Astrocyte (in vitro differentiated cells and primary cell): ENCODE measurements at places on chromosomes 7 and 10.

DNA sequence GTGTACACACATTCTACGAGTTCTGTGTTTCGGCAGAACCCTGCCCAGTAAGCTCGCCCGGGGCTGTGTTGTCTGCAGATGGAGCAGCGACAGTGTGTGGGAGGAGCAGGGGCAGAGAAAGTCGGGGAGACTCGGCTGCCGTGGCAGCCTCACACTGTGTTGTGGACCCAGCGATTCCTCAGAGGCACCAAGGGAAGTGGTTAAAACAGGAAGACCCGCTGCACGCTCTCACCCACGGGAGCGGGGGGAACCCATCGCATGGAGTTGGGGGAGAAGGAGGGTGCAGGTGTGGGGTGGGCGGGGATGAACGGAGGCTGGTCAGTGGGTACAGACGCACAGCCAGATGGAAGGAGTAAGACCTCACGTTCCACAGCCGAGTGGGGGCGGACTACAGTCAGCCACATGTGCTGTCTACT lies 250.2 kb downstream of the ELFN1 start:
- DNase-seq = no peak

DNA sequence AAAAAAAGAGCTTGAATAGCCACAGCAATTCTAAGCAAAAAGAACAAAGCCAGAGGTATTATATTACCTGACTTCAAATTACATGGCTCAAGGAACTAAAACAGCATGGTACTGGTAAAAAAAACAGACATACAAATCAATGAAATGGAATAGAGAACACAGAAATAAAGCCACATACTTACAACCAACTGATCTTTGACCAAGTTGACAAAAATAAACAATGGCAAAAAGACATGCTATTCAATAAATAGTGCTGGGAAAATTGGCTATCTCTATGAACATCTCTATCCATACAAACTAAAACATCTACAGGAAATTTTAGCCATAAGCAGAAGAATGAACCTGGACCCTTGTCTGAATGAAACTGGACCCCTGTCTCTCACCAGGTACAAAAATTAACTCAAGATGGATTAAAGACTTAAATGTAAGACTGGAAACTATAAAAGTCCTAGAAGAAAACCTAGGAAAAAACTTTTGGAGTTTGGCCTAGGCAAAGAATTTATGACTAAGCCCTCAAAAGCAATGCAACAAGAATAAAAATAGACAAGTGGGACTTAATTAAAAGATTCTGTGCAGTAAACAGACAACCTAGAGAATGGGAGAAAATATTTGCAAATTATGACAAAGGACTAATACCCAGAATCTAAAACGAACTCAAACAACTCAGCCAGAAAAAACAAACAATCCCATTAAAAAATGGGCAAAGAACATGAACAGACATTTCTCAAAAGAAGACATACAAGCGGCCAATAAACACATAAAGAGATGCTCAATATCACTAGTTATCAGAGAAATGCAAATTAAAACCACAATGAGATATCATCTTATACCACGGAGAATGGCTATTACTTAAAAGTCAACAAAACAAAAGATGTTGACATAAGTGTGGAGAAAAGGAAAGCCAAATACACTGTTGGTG lies 72.8 kb upstream of the DDC start:
- DNase-seq = peak; percentile 26

DNA sequence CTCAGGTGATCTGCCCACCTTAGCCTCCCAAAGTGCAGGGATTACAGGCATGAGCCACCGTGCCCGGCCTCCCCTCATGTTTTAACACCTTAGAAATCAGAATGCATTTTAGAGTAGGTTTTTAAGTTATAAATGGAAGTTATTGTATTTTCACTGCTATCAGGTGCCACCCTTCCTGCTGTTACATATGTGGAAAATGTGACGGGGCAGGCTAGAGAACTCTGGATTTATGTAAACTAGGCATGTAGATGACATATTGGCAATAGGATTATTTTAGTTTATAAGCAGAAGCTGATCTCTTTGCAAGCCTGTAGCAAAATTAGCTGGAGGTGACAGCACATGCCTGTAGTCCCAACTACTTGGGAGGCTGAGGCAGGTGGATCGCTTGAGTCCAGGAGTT lies 2.1 kb downstream of the CASP2 start:
- no peak for DNase-seq

DNA sequence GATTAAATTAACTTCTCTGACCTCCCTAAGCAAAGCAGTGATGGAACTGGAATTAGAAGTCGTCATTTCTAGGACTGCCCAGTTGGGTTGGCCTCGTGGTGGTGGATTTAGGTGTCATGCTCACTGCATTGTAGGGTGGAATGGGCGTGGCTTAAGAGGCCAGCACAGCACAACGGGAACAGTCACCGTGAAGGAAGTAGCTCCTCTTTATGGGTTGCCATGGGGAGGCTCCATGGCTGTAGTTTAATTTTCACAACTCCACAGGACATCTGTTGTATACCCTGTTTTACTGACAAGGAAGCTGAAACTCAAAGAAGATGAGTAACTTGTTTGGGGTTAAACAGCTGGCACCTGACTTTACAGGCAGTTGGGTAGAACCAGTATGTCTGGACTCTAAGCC lies 208.3 kb downstream of the CELF2 start:
- DNase-seq = no peak

DNA sequence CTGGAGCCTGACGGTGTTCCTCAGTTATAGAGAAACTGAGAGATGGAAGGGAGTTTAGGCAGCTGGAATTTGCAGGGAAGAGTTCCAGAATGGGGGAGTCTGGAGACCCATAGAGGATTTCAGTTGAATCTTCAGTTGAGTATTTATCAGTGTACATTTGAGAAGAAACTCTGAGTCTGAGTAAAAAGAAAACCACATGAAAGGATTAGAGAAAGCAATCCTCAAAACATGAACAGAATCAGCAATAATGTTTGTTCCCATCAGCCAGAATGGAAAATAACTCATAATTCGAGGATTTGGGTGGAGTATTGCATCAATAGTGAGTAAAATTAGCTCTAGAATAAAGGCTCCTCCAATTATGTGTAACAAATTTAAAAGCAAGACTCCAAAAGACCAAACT lies 130.0 kb upstream of the AHR start:
- no peak for DNase-seq

DNA sequence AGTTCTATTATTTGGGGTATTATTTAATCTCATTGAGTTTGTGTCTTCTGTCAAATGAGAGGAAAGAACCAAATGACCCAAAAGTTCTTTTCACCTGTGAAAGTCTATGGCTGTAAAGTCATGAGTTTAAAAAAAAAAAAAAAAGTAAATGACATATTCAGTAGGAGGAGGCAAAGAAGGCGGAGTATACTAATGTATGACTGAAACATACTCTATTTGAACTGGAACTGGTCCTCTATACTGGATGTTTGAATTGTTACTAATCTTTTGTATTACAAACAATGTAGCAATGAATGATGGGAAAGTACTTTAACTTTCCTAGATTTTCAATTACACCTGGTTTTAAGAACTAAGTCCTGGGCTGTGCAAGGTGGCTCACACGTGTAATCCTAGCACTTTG lies 24.9 kb upstream of the GSAP start:
- DNase-seq = no peak

GRCh38 chr10:1576467-1577372 lies 160.6 kb downstream of the ADARB2 start:
- no peak for DNase-seq

DNA sequence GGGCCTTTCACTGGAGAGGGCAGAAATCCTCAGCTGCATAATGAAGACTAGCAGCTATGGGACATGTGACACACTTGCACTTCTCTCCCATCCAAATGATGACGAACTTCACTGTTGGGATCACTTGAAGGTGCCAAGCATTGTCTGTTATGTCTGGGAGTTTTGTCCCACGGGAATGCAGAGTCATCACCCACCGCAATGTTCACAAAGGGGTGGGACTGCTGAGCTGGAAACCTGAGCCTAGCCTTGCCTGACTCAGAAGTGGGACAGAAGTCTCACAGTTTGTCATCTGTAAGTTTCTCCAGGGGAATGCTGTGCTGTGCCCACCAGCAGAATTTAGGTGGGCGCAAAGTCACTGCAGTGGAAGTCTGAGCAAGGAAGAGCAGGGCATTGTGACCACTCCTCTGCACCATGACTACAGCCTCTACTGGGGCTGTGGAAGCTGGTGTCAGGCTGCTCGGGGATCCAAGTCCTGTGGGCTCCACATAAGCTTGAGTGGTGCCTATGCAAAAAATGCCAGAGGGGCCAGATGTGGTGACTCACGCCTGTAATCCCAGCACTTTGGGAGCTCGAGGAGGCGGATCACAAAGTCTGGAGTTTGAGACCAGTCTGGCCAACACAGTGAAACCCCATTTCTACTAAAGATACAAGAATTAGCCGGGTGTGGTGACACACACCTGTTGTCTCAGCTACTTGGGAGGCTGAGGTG lies 472.0 kb upstream of the CNTNAP2 start:
- no peak for DNase-seq

- DNase-seq = no peak
Measured at GRCh38 chr7:47516386-47516785, 65.5 kb downstream of the TNS3 start.

DNA sequence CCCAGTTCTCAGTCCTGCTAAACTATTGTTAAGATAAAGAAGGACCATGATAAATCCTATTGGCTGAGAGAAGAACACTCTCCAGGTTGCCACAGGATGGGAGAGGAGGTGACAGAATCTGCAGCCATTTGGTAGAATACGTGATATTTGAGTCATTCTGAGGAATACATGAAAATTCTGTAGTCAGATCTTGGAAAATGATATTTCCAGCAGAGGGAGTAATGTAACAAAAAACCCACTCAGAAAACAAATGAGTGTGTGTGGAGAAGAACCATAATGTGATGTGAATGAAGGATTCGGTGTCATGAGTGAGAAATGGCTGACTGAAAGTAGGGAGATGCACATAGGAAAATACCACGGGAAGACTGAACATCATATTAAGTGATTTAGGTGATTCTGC lies 128.5 kb upstream of the PFKP start:
- DNase-seq = no peak

DNA sequence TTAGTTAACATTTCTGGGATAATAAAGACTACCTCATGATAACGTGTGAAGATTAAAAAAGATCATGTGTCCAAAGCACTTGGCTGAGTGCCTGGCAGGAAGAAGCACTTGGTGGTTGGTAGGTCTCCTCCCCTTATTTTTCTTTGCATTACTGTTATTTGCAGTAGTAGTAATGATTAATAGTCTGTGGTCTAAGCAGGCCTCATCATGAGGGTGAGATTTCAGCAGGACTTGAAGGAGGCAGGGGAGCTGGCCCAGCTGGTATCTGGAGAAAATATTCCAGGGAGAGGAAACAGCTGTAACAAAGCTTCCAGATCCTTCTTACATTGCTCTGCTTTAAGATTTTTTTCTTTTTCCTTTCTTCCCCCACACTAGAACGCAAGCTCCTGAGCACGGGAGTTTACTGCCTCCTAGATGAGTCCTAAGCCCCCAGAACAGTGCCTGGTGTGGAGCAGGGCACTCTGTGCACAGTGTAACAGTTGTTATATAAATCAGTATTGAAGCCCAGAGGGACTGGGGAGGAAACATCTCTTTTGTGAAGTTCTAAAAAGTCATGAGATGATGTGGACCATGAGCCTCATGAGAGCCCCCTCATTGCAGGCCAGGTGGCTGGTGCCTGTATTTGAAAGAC lies 31.1 kb upstream of the RHEB start:
- peak; percentile 95 for DNase-seq

DNA sequence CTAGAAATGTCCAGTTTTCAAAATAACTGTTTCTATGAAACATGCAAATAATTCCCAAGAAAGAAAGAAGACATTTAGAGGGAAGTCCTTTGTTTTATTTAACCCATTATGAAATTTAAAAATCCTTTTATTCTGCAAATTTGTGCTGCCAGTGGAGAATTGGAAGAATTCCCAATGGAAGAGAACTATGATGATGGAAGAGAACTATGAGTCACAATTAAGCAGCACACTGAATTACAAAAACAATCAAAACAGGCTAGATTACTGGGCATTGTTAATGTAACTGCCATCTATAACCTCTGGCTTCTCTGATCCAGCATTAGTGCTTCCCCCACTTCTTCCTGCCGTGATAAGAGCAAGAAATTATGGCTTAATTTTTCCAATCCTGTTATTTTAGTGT lies 126.2 kb upstream of the FEZF1 start:
- no peak for DNase-seq

DNA sequence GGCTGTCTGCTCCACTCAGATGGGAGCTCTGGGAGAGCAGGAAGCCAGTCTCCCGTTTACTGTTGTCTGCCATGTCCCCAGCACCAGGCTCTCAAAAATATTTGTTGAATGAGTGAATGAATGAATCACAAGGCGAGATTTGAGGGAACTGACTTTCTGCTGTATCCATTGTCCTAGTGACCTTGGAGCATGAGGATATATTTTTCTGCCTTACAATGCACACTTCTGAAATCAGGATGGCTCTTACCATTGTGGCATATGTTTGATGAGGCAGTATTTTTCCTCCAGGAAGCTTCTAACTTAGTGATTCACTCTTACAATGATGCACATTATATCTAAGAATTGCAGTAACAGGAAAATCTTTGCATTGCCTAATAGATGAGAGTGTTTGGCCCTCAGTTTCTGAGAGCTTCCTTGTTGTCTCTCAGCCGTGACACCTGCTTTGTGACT lies 136.4 kb downstream of the RPS24 start:
- DNase-seq = peak; percentile 12

DNA sequence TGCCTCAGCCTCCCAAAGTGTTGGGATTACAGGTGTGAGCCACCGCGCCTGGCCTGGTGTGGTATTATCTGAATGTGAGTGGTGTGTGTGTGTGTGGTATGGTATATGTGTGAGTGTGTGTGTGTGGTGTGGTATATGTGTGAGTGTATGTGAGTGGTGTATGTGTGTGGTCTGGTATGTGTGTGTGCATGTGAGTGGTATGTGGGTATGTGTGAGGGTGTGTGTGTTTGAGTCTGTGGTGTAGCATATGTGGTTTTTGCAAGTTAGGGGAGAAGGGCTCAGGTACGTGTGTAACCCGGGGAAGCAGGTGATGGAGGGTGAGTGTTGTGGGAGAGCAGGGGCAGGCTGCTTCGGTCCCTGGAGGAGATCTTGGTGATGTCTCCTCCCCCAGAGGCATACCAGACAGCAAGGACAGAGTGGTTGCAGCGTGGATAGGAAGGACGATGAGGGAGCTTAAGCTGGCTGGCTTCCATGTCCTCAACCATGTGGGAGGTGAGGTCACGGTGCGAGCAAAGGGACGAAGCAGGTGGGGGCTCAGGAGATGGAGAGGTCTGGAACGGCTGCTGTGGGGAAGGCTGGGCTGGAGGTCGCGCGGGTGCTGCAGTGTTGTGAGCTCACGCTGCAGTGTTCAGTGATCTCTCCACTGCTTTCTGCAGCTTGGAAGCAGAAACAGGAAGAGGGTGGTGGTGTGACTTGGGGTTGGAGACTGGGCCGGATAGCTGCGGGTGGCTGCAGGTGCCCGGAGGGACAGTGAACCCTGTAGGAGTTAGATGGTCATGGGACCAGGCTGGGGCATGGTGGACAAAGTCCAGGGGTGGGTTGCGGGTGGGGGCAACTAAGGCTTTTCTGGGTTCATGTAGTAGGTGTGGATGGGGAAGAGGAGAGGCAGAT lies 5.0 kb downstream of the ZYX start:
- peak; percentile 54 for DNase-seq

- no peak for DNase-seq
Measured at GRCh38 chr10:59126261-59126660, 50.2 kb upstream of the PHYHIPL start.

- DNase-seq = peak; percentile 92
Measured at GRCh38 chr10:128064108-128064969, 61.9 kb downstream of the MKI67 start.
